ENCODE measurements at places on chromosomes 4 and X.

DNA sequence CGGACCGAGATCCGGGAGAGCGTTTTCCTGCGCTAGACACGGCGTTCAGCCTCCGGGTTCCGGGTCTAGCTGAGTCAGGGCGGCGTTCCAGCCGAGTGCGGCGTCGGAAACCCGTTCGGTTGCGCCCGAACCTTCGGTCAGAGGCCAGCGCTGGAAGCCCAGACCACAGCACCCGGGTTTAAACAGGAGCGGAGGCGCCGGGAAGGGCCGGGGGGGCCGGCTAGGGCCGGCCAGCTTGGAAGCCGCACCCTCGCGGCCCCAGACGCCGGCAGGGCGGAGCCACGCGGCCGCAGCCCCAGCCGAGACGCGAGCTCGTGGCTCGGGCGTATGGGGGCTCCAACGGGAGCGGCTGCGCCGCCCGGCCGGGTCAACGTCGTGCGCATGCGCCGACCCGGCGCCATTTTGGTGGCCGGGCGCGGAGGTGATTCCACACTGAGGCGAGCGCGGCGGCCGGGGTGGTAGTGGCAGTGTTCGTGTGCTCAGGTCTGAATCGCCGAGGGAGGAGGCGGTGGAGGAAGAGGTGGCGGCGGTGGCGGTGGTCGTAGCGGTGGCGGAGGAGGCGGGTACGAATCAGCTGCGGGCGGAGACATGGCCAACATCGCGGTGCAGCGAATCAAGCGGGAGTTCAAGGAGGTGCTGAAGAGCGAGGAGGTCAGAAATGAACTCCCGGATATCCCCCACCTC is at the start of gene UBE2K:
Gene UBE2K, plus strand, starts transcription at position 397 of the 684 bp plus-strand sequence. Its CDS starts 192 bp downstream, at position 589.
- peak; percentile 52 for DNase-seq
- H3K36me3 ChIP-seq: no peaks in the 10 kb centered on the region
- peak within 1 kb of the TSS; percentile 75 for H3K4me3 ChIP-seq
- H3K27ac ChIP-seq: no peak within 1 kb of the TSS

DNA sequence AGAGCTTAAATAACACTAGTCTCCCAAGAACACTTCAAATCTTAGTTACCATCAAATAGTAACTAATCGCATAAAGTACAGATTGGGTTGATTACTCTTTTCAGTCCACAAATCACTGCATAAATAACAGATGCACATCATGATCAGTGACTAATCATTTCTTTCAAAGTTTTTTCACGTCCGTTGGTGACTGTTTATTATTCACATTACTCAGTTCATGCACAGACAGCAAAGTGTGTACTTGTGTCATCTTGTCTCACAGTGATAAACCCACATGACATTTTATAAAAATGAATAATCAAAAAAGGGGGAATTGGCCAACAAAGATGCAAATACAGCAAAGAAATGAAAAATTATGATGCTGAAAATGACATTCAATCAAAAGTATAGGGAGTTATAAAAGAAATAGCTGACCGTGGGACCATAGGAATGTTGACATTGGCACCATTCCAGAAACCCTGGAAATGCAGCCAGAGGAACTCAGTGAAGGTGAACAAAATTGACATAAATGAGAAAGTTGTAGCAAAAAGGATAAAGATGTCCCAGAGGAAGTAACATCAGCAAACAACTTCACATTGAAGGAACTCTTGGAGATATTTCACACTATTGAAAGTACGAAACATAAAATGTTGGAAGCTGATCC is 161.5 kb downstream of the SOX3 start:
- peaks cover 2% of the 10 kb centered on the region for H3K4me1 ChIP-seq
- no peaks in the 10 kb centered on the region for H3K36me3 ChIP-seq
- no peaks in the 10 kb centered on the region for H3K27me3 ChIP-seq
- no peak overlapping the region for H3K4me3 ChIP-seq
- H3K27ac ChIP-seq: no peak overlapping the region

DNA sequence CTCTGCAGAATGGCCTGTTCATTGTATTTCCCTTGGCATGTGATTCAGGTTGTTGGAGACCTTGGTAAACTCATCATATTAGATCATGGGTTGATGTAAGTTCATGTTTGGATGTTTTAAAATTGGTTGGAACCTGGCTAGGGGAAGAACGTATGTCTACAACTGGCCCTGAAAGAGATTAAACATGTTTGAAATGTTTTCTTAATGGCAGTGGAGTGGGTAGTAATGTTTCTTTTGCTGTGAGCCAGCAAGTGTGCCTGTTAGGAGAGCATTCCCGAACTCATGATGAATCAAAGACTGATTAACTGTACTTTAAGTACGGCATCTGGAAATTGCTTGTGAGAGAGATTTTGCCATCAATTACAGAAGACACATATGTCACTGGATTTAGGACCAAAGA is 44.5 kb upstream of the SLC4A4 start:
- H3K4me3 ChIP-seq: no peak overlapping the region
- H3K36me3 ChIP-seq: no peaks in the 10 kb centered on the region
- no peak overlapping the region for H3K27ac ChIP-seq
- no peak for DNase-seq

GRCh38 chrX:101347859-101348451 is 587 bp downstream of the TIMM8A start:
- no peaks in the 10 kb centered on the region for H3K27me3 ChIP-seq
- DNase-seq: no peak
- no peaks in the 10 kb centered on the region for H3K36me3 ChIP-seq
- H3K27ac ChIP-seq: no peak overlapping the region
- no peaks in the 10 kb centered on the region for H3K4me1 ChIP-seq
- H3K4me3 ChIP-seq: peak overlapping the region; percentile 87

- H3K4me3 ChIP-seq: no peak overlapping the region
- no peak overlapping the region for H3K27ac ChIP-seq
- DNase-seq: peak; percentile 9
- H3K36me3 ChIP-seq: no peaks in the 10 kb centered on the region
- no peaks in the 10 kb centered on the region for H3K27me3 ChIP-seq
Observed at GRCh38 chr4:169369634-169370033, 98.9 kb upstream of the SH3RF1 start.

DNA sequence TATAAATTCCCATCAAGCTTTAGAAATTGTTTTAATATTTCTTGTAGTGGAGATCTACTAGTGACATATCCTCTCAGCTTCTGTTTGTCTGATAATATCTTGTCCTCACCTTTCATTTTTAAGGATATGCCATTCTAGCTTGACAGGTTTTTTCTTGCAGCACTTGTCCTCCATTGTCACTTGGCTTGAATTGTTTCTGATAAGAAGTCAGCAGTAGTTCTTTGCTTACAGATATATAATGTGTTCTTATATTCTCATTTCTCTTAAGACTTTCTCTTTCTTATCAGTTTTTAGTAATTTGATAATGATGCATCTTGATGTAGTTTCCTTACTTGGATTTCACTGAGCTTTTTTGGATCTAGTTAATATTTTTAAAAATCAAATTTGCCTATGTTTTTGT is 120.6 kb upstream of the NUDT6 start:
- H3K4me3 ChIP-seq: no peak overlapping the region
- DNase-seq: no peak
- no peak overlapping the region for H3K27ac ChIP-seq
- H3K4me1 ChIP-seq: no peaks in the 10 kb centered on the region
- H3K27me3 ChIP-seq: no peaks in the 10 kb centered on the region
- H3K36me3 ChIP-seq: no peaks in the 10 kb centered on the region

All from iPS DF 6.9 (cell line).